ENCODE measurements at places on chromosomes 7 and 10. TPM values are rescaled to one million over a fixed set of nuclear protein-coding genes. Genes with fewer than 3 reads are reported as not detected.

DNA sequence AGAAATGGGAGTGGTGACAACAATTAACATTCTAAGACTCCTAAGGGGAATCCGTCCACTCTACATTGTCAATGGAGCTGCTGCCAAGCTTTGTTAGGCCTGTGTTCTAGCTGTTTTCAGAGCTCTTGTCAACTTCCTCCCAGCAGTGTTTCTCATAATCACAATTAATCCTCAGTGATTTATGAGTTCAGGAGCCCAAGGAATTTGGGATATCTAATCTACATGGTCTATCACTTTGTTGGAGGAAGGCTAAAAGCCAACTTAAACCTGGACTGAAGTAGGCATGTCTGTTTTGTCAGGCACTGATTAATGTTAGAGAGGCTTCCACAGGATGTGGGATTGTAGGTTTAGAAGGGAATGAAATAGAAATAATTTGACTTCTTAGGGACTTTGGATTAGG, 10.2 kb upstream of the OR2F2 start:
- no peak for DNase-seq

DNA sequence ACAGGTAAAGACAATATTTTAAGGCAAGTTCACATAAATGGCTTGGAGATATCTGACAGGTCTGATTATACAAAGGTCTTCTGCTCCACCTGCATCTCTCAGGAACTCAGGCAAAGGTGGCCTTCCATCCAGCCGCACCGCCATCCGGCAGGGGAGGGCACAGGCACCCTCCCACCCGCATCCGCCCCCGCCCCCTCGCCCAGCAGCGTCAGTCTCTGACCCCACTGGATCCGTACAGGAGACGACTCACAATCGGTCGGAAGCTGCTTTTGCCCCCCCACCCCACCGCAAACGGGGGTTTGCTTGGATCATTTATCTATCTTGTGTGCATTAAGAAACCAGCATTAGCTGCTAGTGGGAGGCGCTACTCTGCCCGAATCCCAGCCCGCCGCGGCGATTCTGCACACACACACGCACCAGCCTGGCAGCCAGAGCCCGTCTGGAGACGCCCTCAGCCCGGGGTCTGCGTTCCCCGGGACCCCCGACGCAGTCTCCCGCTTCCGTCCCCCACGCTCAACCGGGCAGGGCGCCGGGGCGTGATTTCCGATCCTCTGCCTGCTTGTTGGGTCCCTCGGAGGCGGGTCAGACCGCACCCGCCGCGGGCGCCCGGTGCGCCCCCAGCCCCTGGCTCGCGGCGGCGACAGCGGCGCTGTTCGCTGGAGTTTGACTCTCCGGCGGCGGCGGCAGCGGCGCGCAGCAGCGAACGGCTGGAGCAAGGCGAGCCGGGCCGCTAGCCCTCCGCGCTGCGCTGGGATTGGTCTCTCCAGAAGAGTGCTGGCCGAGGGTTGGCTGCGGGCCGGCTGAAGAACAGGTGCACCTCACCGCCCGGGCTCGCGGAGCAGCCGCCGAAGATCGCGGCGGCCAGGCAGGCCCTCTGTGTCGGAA, 820 bp upstream of the NRG3 start:
- peak; percentile 56 for DNase-seq

DNA sequence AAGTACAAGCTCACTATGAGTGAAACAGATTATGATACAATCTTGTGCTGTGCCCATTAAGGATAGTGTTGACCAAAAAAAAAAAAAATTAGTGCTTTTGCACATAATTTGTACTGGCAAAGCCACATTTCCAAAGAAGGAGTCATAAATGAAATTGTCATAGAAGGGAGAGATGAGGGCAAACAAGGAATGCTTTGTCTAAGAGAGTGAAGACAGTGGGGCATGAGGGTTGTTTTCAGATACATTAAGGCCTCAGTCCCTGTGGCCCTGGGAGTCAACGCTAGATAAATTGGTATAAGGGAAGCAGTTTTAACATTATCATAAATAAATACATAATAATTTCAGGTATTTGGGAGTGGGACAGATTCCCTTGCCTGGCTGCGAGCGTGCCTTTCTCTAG, 267.5 kb upstream of the PRKCQ start:
- no peak for DNase-seq

GRCh38 chr7:39313974-39314373, 252.2 kb upstream of the YAE1 start:
- no peak for DNase-seq

- no peak for DNase-seq
Observed at GRCh38 chr7:141144921-141145629, 71.2 kb downstream of the TMEM178B start.

DNA sequence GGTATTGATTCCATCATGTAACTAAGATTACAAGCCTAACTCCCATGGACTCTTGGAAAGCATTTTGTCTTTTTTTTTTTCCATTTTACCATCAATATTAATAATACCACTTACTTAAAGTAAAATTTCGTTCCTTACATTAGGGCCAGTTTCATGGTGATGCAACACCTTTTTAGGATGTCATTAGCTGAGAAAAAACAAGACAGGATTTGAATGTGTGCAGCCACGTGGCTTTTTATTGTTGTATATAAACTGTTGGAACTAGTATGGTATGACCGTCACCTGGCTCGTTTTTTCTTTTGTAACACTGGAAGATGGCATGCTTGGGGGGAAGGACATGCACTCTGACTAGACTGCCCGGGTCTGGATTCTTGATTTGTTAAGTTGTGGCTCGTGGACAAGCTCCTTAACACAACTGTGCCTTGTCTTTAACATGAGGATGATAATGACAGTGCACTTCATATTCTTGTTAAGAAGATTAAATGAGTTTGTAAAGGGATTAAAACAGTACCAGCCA, 42.1 kb downstream of the ARHGAP21 start:
- no peak for DNase-seq

GRCh38 chr10:116001262-116001857, 271.6 kb downstream of the GFRA1 start:
- no peak for DNase-seq

GRCh38 chr7:120806669-120807068, 51.3 kb downstream of the TSPAN12 start:
- no peak for DNase-seq

- DNase-seq, result no peak
Observed at GRCh38 chr10:59382831-59383295, 20.5 kb upstream of the FAM13C start.

DNA sequence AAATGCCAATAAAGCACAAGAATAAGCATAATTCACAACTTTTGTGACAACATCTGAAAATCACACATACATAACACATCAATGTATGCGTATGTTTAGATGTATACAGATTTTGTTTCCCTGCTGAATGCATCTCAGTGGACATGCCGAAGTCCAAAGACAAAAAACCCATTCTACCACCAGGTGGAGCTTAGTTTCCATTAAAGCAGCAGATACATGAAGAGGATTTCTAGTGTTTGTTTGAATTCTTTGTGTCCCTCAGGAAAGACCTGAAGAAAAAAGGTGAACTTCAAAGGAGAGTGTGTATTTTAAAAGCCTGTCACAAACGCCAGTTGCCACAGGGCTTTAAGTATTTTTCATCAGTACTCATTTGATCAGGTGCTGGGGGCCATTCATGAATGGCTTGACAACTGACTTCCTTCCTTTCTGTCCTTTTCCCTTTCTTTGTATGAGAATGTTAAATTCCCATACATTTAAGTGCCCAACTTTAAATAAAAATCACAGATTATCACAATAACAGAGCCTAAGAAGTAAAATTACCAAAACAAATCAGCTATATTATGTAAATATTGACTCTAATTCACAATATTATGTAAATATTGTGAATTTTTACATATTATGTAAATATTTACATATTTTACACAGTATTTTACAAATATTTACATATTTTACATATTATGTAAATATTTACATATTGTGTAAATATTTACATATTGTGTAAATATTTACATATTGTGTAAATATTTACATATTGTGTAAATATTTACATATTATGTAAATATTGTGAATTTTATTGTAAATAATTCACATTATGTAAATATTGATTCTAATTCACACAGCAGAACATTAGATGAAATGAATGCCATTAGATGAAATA, 343.0 kb downstream of the CRPPA start:
- DNase-seq, result no peak

GRCh38 chr7:34675749-34676374, 17.8 kb downstream of the NPSR1 start:
- no peak for DNase-seq

DNA sequence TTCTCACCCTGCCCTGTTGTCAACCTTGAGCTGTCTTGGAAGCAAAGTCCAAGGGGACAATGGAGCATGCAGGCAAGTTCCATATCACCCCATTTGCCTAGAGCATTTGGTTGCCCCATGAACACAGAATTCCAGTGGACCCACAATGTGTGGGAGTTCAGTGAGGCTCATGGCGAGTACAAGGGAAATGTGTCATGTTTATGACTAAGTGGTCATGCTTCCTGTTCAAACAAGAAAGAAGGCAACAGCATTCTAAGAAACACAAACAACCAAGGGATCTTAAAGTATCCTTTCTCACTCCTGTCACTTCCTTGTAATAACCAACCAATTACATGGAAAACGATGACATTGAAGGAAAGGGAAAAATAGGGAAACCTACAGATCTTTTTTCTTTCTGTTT, 513.0 kb downstream of the INHBA start:
- no peak for DNase-seq

GRCh38 chr10:106815427-106816043, 349.0 kb downstream of the SORCS1 start:
- DNase-seq, result no peak

DNA sequence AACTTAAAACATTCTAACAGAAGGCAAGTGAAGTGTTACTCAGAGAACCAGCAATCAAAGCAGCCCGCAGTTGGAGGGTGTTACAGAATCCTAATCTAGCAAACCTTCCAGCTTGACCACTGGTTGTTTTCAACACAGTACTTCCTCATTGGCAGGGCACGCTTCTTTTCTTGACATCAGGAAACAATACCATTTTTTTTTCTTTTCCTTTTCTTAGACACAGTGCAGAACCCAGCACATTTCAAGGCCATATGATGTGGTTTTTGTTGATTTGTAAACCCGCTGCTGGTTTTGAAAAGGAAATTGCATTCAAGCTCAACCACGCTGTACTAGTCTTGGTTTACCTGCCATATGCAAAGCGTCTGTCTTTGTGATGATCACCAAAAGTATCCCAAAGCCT, 33.4 kb downstream of the RHOBTB1 start:
- DNase-seq, result no peak

- no peak for DNase-seq
Observed at GRCh38 chr10:86712317-86712707, 44.0 kb downstream of the LDB3 start.

DNA sequence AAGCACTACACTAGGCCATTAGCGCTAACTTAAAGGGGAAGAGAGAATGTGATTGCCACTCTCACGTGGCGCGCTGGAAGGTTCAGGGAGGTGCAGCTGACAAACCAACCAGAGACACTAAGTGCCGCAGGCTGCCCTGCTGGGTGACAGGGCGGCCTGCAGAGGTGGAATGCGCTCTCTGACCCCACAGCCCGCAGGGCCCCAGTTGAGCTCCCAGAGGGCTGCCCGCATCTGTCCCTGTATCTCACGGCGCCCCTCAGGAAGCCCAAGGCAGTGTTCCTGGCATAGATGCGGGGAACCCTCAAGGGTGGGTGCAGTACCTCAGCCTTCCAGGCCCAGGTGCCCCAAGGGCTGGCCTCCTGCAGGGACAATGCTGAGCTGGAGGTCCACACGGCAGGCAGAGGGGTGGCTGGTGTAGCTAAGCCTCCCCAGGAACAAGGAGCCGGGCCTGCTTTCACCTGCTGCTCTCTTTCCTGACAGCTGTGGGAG, 66.6 kb downstream of the CALML3 start:
- no peak for DNase-seq

DNA sequence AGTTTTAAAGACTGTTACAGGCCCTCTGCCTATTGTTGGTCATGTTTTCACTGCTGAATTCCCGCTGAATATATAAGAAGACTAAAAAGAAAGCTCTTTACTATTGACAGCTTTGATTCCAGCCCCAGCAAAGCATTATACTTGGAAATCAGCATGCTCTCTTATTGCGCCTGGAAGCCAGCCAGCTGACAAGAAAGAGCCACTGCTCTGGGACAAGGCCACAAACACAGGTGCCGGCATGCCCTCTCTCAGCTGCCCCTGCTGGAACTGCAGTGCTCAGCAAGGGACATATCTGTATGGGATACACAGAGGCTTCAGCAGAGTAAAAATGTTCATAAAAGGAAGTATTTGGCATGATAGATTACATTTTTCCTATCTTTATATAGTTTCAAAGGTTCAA, 523.9 kb downstream of the ADRA2A start:
- peak; percentile 7 for DNase-seq

DNA sequence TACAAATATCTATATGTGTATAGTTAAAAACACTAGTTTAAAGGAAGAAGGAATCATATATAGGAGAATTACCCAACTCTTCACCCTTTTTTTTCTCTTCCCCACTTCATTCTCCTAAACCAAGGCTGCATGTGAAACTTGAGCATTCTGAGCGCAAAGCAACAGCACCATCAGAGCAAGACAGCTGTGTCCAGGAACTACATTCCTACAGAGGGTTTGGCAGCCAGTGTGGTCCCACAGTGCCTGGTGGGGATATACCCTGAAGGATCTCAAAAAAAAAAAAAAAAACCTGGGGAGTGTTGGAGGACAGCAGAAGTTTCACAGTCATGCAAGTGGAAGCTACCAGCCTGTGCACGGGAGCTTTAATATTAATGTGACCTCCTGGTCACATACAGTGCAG, 310.4 kb downstream of the CTNNA3 start:
- no peak for DNase-seq

DNA sequence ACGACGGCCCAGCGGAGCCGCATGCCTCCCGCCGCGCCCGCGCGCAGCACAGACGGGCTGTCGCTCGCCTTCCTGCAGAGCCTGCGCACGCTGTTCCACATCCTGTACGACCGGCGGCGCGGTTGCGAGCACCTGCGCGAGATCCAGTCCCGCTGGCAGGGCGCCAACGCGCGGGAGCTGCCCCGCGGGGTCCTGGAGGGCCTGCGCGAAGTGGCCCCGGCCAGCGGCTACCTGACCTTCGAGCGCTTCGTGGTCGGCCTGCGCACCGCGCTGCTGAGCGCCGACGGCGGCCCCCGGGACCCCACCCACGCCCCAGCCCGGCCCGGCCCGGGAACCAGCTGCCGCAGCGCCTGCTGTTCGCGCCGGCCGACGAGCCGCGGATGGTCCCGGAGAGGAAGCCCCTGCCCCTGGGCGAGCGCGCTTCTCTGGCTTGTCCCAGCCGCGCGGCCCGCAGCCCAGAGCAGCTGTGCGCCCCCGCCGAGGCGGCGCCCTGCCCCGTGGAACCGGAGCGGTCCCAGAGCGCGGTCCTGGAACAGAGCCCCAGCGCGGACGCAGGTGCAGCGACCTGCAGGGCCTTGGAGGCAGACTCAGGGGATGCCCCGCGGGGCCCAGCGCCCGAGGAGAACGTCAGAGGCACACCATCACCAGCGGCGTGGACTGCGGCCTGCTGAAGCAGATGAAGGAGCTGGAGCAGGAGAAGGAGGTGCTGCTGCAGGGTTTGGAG, 25.3 kb upstream of the ZNF716 start:
- no peak for DNase-seq

- DNase-seq, result no peak
Observed at GRCh38 chr10:34607894-34608293, 207.2 kb downstream of the PARD3 start.

- DNase-seq, result no peak
Observed at GRCh38 chr7:141675436-141676215, 26.3 kb downstream of the DENND11 start.

TOMM7 gene
- 611 TPM for total RNA-seq

IDI2 gene
- total RNA-seq, result 155 TPM

GFRA1 gene
- 9.2 TPM for total RNA-seq

NXPH1 gene
- not detected for total RNA-seq

SPDYE9 gene
- total RNA-seq, result not detected

ARMC3 gene
- not detected for total RNA-seq

PRTFDC1 gene
- total RNA-seq, result 0.17 TPM

ATRNL1 gene
- total RNA-seq, result 3.4 TPM

PON1 gene
- not detected for total RNA-seq

BCCIP gene
- 79.1 TPM for total RNA-seq

Data from psoas muscle (tissue), 8 donors.